ENCODE measurements at places on chromosomes 3 and 15.

- no peak for DNase-seq
These were observed 22.1 kb upstream of the BNC1 start for GRCh38 chr15:83306561-83306960.

DNA sequence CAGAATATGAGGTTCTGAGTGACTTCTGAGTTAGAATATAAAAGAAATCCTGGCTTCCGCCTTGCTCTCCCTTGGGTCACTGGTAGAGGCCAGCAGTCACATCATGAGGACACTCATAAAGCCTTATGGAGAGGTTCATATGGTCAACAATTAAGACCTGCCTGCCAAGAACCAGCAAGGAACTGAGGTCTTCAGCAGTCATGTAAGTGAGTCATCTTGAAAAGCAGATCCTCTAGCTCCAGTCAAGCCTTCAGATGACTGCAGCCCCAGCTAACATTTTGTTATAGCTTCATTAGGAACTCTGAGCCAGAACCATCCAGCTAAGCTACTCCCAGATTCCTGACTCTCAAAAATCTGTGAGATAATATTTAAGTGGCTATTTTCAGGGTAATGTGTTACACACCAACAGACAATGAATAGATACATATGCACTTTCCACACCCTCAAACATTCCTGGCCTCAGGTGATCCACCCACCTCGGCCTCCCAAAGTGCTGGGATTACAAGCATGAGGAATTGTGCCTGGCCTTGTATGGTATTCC, 447.2 kb downstream of the SHQ1 start:
- no peak for DNase-seq

DNA sequence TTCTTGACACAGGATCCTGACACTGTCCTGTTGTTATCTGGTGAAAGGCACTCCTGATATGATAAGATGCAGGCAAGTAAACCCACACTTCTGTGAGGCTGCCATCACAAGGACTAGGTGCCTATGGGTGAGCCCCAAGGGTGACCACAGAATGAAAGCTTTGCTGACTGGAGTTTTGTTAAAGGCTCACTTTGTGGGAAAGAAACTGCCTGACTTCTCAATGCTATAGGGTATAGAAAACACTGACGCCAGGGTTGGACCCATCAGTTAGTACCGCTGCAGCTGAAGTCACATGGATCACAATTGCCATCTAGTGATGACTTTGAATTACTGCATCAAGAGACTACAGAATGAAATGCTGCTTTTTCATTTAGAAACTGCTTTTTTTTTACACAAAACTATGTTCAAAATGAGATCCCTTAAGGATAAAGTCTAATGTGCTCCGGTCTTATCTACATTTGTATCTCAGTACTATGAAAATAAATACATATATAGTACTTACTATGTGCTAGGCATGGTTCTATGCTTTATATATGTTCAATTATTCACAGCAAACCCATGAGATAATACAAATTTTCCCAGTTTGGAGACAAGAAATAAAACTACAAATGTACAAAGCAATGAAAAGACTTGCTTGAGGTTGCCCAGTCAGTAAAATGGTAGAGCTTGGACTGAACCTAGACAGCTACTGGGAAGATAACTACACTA, 64.2 kb upstream of the CMSS1 start:
- no peak for DNase-seq

DNA sequence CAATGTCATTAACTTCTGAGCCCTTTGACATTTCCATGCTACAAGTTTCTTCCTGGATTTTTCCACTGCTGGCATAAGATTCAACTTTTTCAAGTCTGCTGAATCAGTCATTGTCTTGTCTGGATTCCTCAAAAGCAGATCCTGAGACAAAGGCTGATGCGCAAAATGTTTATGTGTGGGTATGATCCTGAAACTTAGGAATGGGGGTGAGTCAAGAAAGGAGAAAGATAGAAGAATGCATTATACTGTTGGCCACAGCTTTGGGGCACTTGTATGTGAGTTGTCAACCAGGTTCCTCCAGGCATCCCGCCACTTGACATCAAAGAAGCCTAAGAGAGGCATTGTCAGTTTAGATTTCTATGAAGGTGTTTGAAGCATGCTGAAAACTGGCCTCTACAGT, 50.4 kb downstream of the FOXB1 start:
- no peak for DNase-seq

DNA sequence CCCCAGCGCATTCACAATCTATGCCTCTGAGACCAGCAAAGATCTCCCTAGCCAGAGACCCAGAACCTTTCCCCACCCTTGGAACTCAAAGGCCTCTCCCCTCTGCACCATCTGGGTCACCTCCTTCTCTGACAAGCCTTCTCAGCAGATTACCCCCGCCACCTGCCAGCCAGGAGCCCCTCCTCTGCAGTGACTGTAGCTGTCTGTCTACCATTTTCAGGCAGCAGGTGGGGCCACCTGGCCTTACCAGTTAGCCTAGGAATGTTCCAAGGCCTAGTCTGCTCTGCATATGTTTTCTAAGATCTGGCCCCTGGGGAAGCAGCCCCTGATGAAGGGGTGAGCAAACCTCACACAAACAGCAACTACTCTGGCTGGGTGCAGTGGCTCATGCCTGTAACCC, 2.4 kb downstream of the MYLK start:
- DNase-seq, result no peak
